ENCODE measurements at places on chromosomes 5 and 9. TPM values are rescaled to one million over a fixed set of nuclear protein-coding genes. Genes with fewer than 3 reads are reported as not detected.

GRCh38 chr9:111969622-111970021 lies 73.0 kb downstream of the UGCG start:
- H3K36me3 ChIP-seq: peaks cover 13% of the 10 kb centered on the region
- H3K4me3 ChIP-seq: no peak overlapping the region
- H3K27me3 ChIP-seq: no peaks in the 10 kb centered on the region
- H3K4me1 ChIP-seq: peaks cover 23% of the 10 kb centered on the region

DNA sequence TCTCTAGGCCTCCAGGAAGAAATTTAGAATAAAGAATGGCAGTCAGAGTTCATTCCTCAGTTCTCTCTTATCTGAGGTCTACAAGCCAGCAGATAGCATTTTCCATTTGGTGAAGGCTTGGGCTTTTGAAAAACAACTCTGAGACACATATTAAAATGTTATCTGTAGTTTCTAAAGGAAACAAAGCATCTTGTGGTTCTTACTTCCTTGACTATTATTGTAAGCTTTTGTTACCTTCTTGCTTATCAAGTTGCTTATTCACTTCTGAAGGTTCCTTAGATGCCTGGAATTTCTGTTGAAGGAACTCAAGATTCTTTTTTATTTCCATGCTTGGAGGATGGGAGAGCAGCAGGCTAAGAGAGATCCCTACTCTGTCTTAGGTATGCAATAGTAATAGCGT lies 79.2 kb upstream of the MRPS30 start:
- no peaks in the 10 kb centered on the region for H3K4me1 ChIP-seq
- no peak overlapping the region for H3K4me3 ChIP-seq

GRCh38 chr5:36900283-36900682 lies 23.7 kb downstream of the NIPBL start:
- peaks cover 24% of the 10 kb centered on the region for H3K4me1 ChIP-seq
- no peak overlapping the region for H3K27ac ChIP-seq
- H3K36me3 ChIP-seq: no peaks in the 10 kb centered on the region
- no peaks in the 10 kb centered on the region for H3K27me3 ChIP-seq
- H3K4me3 ChIP-seq: no peak overlapping the region
- no peak for DNase-seq

GRCh38 chr5:151183456-151184245 lies 26.1 kb upstream of the ANXA6 start:
- no peaks in the 10 kb centered on the region for H3K27me3 ChIP-seq

- DNase-seq: peak; percentile 55
- no peaks in the 10 kb centered on the region for H3K36me3 ChIP-seq
- no peak overlapping the region for H3K4me3 ChIP-seq
These were observed 128.3 kb upstream of the C9orf72 start for GRCh38 chr9:27701587-27701986.

GRCh38 chr5:139100825-139101224 lies 97.3 kb downstream of the SIL1 start:
- H3K27ac ChIP-seq: no peak overlapping the region
- H3K27me3 ChIP-seq: no peaks in the 10 kb centered on the region
- peak; percentile 91 for DNase-seq
- no peak overlapping the region for H3K4me3 ChIP-seq

GRCh38 chr5:68679041-68679440 lies 414.8 kb upstream of the SLC30A5 start:
- H3K36me3 ChIP-seq: no peaks in the 10 kb centered on the region
- DNase-seq: no peak
- no peak overlapping the region for H3K27ac ChIP-seq
- H3K4me1 ChIP-seq: peaks cover 9% of the 10 kb centered on the region

- H3K27me3 ChIP-seq: no peaks in the 10 kb centered on the region
- peaks cover 7% of the 10 kb centered on the region for H3K4me1 ChIP-seq
- DNase-seq: no peak
- no peak overlapping the region for H3K4me3 ChIP-seq
- no peak overlapping the region for H3K27ac ChIP-seq
These were observed 616.2 kb downstream of the DNAH5 start for GRCh38 chr5:13328316-13328715.

GRCh38 chr9:20512106-20512505 lies 110.2 kb downstream of the MLLT3 start:
- DNase-seq: no peak
- no peak overlapping the region for H3K27ac ChIP-seq
- no peaks in the 10 kb centered on the region for H3K36me3 ChIP-seq
- no peak overlapping the region for H3K4me3 ChIP-seq

GRCh38 chr9:135032868-135033460 lies 54.5 kb upstream of the OLFM1 start:
- peaks cover 6% of the 10 kb centered on the region for H3K36me3 ChIP-seq
- H3K27me3 ChIP-seq: peaks cover 55% of the 10 kb centered on the region
- DNase-seq: no peak
- H3K4me1 ChIP-seq: no peaks in the 10 kb centered on the region
- H3K4me3 ChIP-seq: no peak overlapping the region

The PRDM9 gene
- total RNA-seq: not detected

The SURF1 gene
- total RNA-seq: 30.8 TPM

The MARVELD2 gene
- 21.8 TPM for total RNA-seq

The PCDHGB4 gene
- 0.79 TPM for total RNA-seq

The ERCC8 gene
- 13.7 TPM for total RNA-seq

The TMOD1 gene
- total RNA-seq: 0.26 TPM

The ACSL6 gene
- total RNA-seq: not detected

The OSMR gene
- 86.1 TPM for total RNA-seq

Data from MCF 10A (cell line).